Right cardiac atrium (tissue), 5 donors: ENCODE measurements at places on chromosomes 4 and X. TPM values are rescaled to one million over a fixed set of nuclear protein-coding genes. Genes with fewer than 3 reads are reported as not detected.

Gene DGAT2L6
- total RNA-seq, result not detected

DNA sequence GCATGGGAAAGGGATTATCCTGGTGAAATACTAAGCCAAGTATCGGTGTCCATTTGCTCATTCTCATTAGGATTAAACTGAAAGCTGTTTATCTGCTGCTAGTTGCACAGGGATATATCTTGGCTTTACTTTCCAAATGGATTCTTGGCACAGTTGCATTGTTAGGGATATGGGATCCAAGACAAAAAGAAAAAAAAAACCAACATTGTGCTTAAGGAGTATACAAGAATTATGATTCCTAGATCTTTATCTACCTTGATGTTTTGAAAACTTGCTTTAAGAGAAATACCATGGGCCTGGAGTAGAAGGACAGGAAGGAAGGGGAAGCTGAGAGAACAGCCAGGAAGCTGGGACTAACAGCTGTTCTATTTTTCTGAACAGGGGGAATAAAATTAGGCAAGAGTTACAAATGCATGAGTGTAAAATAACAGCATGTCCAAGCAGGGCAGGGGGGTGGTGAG lies 107.6 kb downstream of the ATXN3L start:
- no peak for DNase-seq

DNA sequence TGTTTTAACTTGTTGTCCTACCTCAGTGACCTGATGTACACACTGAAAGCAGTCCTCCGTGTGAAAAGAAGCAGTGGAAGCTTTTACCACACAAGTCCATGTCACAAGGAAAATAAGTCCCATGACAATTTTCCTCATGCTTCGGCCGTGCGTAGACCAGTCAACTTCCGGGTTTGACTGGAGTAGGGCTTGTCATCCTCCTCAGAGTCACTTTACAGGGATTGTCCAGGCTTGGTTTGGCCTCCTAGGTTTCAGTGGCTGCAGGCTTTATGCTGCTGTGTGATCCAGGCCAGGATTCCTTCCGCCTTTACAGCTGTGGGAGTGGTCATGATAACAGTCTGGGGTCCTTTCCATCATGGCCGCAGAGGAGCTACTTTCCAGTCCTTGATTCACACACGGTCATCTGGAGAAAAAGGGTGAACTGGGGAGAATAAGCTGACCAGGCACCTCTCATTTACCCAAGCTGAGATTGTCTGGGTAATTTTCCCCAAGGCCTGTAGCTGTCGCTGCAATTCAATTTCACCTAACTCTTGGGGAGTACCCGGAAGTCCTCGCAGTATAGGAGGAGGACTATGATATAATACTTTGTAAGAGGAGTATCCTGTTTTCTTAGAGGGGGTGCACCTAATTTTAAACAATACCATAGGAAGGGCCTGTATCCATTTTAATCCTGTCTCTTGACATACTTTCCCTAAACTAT lies 206.1 kb upstream of the KLF8 start:
- DNase-seq, result no peak

DNA sequence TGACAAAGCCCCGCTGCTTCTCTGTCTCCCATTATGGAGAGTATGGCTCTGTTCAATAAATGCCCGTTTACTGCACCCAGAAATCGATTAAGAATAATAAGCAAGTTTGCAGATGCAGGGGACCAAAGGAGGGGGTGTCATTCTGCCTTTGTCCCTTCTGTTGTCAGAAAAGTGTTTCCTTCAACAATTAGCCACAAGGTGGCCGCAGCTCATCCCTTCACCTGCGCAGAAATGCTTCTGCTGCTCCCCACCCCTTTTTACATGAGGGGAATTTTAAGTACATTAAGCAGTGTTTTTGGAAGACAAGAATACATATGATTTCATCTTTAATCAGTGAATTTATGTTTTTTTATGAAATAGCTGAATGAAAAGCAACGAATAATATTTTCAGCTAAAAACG lies 175.6 kb upstream of the ARX start:
- no peak for DNase-seq

Gene RAB40A
- total RNA-seq, result 0.49 TPM

DNA sequence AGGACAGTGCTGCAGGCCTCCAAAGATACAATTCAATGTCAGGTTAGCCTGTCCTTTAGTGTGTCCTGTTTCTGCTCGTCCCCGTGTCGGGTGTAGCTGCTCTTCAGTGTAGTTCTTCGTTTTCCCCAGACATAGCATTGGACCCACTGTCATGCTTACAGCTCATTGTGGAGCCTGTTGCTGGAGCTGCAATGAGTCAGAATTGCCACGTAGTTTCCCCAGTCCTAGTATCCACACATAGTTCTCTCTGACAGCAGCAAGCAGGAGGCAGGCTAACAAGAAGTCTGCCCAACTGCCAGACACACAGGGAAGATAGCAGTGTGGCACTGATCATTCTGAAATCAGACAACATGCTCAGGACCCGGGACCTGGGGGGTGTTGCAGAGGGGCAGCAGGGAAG lies 49.2 kb downstream of the MOSPD2 start:
- no peak for DNase-seq

- no peak for DNase-seq
These were observed 75.1 kb upstream of the MSX1 start for GRCh38 chr4:4784379-4784778.

GRCh38 chr4:32043248-32043633 lies 1323.1 kb downstream of the PCDH7 start:
- no peak for DNase-seq

GRCh38 chr4:176443646-176444409 lies 124.1 kb downstream of the SPCS3 start:
- no peak for DNase-seq

DNA sequence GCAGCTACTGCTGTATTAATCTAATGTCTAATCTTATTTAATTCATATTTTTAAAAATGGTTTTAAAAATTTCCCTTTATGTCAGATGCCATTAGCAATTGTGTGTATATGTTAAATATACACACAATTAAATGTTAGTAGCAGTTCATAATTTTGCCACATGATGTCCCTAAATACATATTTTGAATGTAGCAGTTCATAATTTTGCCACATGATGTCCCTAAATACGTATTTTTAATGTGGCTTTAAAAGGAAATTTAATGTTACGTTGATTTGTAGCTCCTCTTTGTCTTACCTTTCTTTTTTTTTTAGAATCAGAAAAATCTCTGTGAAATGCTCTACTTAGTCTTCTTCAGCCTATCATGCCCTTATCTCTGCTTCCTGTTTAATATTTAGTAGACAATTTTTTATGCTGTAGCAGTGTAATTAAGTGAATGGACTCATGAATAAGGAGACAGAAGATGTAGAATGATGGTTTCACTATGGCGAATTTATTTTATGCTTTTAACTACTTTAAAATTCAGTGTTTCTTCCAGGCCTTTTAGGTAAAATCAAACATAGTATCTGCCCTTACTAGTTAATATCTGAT lies 26.1 kb downstream of the RBM46 start:
- DNase-seq, result no peak

- no peak for DNase-seq
These were observed 64.0 kb downstream of the NBDY start for GRCh38 chrX:56793112-56793430.

DNA sequence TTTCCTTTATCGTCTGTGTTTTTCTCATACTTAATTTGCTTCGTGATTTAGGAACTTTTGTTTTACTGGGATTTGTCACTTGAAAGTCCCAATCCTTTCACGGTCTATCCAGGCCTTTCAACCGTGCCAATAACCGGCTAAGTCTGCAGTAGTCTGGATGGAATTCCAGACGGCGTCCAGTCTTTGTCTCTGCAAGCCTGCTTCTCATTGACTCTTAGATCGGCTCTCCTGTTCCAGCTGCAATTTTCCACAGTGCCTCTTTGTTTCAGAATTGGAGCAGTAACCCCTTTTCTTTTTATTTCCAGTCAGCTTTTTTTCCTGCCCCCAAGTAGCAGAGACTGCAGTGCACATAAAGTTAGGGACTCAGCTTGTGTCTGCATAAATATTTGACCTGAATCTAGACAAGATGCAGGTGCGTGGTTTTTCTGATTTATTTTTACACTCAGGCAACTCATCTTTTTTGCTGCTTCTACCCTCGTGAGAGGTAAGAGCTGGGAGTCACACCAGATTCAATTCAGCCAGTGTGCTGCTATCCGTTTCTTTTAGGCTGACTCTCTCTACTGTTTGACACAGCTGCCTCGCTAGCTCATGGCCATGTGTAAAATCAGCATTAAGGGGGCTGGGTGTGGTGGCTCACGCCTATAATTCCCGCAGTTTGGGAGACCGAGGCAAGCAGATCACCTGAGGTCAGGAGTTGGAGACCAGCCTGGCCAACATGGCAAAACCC lies 37.4 kb upstream of the DHRSX start:
- DNase-seq, result no peak

GRCh38 chrX:74490247-74490646 lies 69.0 kb downstream of the SLC16A2 start:
- no peak for DNase-seq

- peak; percentile 97 for DNase-seq
These were observed at the start of gene HADH for GRCh38 chr4:107989537-107990386. Gene HADH, plus strand, starts transcription at chr4:107989889. Its CDS starts 44 bp downstream, at chr4:107989933.

- no peak for DNase-seq
These were observed 56.4 kb downstream of the FAM53A start for GRCh38 chr4:1627417-1628313.

DNA sequence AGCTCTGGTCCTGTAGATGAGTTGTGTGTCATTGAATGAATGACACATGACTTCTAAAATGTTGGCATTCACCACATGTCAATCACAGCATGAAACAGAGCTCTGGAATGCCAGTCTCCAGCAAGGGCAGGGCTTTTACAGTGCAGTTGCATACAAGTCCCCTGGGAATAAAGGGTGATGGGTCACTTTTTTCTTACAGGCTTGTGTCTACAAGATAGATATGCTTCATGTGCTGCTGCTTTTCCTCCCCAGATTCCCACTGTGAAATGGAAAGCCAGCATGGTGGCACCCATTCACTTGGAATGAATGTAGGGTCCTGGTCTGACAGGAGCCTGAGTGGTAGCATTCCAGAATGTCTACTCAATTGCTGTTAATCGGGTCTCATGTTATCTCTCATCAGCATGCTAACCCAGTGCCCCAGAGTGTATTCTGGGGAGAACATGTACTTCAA lies 159.1 kb upstream of the KIT start:
- DNase-seq, result no peak

DNA sequence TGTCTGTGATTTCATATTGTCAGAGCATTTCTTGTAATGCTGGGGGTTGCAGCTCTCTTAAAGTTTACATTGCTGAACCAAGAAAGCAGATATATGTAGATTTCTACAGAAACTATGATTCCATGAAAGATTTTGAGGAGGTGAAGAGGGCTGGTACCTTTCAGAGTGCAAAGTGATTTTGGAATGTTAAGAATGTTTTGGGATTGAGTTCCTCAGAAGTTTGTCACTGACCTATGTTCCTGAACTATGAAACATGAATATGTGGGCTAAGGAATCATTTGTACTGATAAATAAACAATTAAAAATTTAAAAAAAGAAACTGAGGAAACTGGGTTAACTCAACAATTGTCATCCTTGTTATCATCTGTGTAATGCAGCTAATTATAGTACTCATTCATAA lies 12.3 kb upstream of the CHIC2 start:
- DNase-seq, result no peak

Gene ADGRG2
- 0.34 TPM for total RNA-seq

Gene NAT8L
- total RNA-seq, result 3.9 TPM
